ENCODE measurements at places on chromosomes 7 and 10.

DNA sequence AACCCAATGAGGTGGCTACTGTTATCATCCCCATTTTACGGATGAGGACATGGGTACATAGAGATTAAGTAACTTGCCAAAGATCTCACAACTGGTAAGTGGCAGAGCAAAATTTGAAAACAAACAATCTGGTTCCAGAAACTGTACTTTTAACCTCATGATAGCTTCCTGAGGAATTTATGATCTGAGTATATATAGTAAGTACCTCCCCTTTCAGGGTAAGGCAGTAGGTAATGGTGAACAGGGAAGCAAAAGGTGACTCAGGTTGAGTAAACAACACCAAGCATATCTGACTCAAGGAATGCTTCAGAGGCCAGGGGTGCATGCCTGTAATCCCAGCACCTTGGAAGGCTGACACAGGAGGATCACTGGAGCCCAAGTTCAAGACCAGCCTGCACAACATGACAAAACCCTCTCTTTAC lies 21.1 kb downstream of the KLLN start:
- DNase-seq: no peak

- no peak for DNase-seq
Observed at GRCh38 chr10:31604096-31604495, 285.1 kb downstream of the ZEB1 start.

DNA sequence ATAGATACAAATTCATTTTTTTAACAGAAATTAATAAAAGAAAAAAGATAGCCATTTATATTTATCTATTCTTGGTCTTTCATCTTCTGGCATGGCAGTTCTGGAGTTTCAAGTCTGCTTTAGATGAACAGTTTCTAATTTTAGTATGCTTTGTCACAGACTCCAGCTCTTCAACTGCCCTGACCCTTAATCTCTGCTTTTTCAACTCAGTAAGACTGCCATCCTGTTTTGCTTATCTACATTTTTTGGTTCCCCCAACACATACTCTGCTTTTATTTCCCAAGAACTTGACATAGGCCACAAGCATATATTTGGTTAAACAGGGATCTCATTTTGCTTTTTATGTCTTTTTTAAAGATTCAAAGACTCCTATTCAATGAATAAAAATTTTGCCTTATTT lies 309.3 kb upstream of the KCND2 start:
- DNase-seq: no peak

DNA sequence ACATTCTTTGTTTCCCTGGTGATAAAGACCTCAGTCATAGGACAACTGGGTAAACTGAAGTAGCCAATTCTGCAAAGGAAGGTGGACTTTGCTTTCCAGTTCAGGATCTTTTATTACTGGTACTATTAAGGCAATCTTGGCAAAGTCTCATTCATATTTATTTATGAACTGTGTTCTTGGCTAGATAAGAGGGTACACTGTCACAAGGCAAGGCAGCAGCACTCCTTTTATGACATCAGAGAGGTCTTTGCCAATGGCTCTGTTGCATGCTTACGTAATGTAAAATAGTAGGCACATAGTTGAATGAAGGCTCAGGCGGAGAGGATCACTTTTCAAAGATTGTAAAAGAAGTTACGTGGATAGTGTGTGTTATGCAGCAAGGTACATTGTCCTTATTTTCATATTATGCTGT lies 63.7 kb upstream of the PDK4 start:
- DNase-seq: no peak

DNA sequence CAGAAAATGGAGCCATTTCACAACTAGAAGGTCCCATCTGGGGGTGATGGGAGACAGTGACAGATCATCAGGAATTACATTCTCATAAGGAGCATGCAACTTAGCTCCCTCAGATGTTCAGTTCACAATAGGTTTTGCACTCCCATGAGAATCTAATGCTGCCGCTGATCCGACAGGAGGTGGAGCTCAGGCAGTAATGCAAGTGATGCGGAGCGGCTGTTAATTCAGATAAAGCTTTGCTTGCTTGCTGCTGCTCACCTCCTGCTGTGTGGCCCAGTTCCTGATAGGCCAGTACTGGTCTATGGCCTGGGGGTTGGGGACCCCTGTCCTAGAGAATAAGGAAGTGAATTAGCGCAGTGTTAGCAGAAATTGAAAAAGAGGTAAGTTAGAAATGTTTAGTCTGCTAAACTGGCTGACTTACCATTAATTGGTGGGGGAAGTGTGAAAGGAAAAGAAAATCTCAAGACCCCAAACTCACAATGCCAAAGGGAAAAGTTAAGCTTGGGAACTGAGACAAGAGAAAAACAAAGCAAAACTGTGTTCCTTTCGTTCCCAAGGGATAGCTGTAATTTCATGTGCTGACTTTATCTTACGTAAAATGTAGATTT lies 76.4 kb downstream of the LYZL2 start:
- peak; percentile 21 for DNase-seq

DNA sequence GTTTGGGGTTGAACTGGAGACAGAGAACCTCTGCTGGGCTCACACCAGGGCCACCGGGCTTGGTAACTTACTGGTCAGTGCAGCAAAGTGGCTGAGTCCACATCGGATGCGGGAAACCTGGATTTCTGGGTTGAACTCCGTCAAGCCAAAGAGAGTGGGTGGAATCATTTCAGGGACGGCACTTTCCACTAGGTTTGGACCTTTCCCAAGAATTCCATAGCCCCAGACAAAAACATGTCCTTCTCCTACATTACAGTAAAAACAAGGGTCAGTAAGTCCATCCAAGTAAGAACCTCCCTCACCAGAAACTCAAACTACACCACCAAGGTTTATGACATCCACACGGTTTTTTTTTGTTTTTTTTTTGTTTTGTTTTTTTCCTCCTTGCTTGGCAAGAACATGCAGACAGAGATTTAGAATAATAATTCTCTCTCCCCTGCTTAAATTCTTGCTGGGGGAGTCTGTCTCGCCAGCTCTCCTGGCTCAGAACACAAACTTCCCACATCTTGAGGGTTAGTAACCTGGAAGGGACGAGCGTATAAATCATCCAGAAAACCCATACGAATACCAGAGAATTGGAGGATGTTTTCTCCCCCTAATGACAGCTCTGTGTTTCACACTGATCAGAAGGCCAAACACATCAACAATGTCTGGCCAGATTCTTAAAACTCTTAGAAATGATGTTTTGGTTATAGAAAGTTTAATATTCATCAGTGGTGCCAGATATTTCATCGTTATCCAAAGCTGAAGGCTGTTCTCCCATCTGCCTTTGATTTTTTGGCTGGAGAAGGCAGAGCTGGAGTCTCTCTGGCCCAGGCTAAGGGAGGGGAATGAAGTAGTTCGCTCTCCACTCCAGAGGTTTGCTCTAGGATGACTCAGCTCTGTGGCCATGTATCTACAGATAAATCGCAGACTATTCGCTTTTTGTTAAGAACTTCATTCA lies 17.5 kb downstream of the RCC1L start:
- no peak for DNase-seq

DNA sequence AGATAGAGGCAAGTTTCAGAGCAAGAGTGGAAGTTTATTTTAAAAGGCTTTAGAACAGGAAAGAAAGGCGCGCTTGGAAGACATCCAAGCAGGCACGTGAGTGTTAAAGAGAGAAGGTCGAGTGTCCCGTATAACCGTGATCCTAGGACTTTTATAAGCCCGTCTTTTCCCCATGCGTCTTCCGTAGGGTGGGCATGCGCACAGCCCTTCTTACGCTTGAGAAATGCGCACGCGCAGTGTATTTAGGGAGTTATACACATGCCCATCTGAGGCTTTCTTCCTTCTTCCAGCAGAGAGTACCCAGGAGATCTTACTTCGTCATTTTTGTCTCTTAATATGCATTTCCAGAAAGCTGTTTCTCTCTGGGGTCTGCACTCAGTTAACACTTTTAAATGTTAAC lies 52.4 kb downstream of the CALD1 start:
- no peak for DNase-seq

DNA sequence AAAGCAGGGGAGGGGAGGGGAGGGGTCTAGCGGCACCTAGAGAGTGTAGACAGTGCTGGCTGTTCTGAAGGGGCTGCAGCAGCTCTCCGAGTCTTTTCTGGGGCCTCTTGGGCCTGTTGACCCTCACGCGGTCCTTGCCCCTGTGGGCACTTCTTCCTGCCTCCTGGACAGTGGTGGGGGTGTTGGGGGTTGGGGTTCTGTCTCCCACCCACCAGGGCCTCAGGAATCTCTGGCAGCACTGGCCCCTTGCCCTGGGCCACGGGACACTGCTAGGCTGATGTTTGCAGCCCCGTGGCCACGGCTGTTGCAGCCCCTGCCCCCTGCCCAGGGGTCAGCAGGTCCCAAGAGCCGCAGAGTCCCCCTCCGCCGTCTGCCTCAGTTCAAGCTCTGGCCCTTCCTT lies 68.9 kb upstream of the INPP5A start:
- DNase-seq: no peak

DNA sequence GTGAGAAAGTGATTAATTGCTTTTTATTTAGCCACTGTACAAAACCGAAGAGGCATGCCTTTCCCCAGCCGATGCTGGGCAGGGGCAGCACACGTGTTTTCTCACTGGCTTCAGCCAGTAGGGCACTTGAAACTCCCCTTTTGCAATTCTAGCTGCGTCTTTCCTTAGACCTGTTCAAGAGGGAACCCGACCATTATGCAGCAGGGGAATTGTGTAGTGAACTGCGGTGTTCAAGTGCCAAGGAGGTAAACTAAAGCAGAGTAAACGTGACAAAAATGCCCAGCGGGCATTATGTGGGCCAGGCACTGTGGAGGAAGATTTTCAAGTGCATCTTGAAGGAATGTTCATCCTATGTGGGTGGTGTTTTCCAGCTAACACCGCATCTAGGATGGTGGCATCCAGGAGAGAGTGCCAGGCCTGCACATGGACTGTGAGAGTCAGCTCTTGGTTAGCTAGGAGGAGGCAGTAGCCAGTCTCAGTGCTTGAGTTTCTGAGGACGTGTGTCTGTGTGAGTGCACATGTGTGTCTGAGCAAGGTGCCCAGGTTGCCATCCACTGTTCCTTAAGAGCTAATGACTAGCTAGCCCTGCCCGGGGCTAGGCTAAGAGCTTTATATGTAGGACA lies 3.3 kb downstream of the WIPF3 start:
- DNase-seq: no peak

GRCh38 chr10:100631192-100631591 lies 95.4 kb downstream of the HIF1AN start:
- peak; percentile 47 for DNase-seq

- no peak for DNase-seq
Observed at GRCh38 chr10:31064348-31064747, 32.7 kb upstream of the ZNF438 start.

DNA sequence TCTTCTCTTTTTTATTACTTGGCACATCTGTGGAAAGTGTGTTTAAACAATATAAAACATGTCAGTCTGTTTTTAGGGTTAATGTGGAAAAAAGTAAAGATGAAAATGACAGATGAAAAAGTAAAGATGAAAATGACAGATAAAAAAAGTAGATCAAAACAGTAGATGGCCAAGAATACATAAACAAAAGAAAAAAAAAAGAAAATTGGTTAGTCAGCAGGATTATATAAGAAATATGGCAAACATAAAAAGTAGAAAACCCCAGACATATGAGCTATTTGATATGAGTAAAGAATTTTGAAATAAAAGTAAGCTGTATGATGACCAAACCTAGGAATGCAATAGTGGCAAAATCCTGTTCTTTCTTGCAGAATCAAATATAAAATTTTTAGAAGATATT lies 365.7 kb upstream of the AKR1E2 start:
- no peak for DNase-seq

GRCh38 chr7:63067897-63068585 lies 930.6 kb upstream of the ZNF722 start:
- DNase-seq: no peak

- no peak for DNase-seq
Observed at GRCh38 chr7:107971613-107972012, 31.3 kb downstream of the LAMB1 start.

DNA sequence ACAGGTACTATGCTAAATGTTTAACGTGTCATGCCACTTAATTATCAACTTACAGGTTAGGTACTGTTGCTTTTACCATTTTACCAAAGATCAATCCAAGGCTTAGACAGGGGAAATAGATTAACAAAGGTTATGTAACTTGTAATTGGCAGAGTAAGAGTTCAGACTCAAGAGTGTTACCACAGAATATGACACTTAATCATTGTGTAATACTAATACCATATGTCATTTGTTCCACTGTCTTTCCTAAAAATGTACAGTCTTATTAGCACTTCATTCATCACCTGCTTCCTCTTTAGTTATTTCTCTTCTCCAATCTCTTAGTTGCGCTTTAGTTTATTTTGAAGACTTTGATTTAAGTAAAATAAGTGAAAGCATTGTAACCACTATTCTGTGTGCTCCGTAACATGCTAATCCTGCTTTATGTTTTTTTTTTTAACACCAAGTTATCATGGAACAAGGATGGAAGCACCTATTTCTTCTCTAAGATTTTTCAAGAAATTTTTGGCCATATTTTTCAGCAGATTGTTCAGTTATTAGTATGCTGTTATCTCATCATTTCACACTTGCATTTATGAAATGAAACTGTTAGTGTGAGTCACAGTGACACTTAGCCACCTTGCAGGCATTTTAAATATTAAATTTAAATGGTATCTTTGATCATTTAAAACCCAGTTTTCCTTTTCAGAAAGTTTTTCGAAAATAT lies 197.3 kb downstream of the PHF14 start:
- DNase-seq: no peak

DNA sequence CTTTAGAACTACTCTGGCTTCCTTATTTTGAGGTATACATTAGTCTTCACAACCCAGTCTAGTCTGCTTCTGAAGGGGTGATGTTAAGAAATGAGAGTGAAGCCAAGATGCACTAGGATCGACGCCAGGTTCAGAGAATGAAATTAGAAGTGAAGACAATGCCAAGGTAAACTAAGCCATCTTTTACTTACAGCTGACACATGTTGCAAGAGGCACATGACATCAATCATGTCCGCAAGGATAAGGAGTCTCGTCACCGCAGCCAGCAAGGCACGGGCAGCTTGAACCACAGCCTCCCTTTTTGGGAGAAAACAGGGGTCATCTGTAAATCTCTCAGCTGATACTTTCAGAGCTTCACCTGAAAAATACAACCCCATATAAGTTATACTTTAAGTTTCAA lies 156.7 kb downstream of the CTNNA3 start:
- DNase-seq: no peak

DNA sequence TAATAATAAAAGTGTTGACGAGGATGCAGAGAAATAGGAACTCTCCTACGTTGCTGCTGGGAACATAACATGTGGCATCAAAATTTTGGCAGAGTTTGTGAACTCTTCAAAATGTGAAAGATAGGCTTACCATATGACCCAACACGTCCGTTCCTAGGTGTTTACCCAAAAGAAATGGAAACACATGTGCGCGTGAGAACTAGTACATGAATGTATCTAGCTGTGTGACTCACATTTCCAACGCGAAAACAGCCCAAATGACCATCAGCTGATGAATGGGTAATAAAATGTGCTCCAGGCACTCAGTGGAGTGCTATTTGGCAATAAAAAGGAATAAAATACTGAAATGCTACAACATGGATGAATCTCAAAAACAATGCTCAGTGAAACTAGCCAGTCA lies 10.4 kb upstream of the ELFN1 start:
- no peak for DNase-seq

Data from erythroblast (primary cell).